Stromal cell of bone marrow (primary cell): ENCODE measurements at places on chromosomes 13 and 19.

GRCh38 chr13:46995874-46996273 lies 99.0 kb upstream of the HTR2A start:
- DNase-seq = no peak

GRCh38 chr19:1213391-1214286 lies 8.1 kb downstream of the STK11 start:
- DNase-seq = peak; percentile 74

- no peak for DNase-seq
Measured at GRCh38 chr19:14189415-14189814, 16.6 kb downstream of the ADGRL1 start.

DNA sequence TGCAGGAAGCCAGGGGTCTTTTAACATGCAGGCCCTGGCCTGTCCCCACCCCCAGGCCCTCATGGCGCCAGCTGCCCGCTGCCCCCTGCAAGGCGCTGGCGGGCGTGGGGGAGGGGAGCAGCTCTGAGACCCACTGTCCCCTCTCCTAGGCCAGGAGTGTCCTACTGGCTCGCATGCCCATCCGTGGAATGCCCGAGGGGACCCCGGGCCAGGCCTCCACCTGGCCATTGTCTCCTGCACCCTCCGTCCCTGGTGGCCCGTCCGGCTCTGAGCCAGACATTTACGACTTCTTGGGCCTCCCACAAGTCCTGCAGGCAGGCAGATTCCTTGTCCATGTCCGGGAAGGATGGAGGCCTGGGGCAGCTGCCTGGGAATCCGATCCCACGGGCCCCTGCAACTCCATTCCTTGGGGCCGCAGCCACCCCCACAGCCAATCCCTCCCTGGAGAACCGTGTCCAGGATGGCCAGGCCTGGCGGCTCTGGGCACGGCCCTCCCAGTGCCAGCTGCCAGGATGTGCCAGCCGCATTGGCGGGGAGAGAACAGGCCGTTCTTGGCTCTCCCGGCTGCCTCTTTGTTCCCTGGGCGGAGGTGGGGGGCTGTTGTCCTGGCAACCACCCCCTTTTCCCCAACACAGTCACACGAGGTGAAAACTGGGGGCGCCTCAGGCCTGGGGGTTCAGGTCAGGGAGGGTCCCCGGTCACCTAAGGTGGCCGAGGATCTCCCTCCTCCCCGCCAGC lies 10.5 kb upstream of the PLIN3 start:
- no peak for DNase-seq

DNA sequence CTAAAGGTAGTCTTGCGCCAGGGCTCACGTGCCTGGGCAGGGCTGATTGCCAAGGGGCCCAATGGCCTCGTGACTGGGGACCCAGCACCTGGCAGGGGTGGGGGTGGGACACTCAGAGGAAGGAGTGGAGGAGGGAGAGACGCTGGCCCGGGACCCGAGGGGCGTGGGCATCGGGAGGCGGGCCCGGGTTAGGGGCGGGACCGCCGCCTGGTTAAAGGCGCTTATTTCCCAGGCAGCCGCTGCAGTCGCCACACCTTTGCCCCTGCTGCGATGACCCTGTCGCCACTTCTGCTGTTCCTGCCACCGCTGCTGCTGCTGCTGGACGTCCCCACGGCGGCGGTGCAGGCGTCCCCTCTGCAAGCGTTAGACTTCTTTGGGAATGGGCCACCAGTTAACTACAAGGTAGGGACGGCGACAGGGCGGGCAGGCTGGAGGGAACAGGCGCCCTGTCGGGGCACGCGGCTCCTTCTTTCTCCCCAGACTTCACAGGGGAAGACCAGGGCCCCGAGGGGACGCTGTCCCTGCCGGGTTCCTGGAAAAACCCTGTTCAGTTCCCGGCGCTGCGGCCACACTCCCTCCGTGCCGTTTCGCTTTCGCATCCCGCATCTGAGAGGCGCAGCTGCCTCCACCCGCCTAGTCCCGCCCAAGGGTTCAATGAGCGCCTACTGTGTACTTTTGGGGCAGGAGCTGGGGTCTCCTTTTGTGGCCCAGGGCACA lies at the start of gene IFI30:
TSS of gene IFI30 (plus strand) at position 242 of the 717 bp plus-strand sequence. CDS start at position 271, 29 bp downstream.
- DNase-seq = no peak

GRCh38 chr13:46288570-46289259 lies 77.0 kb downstream of the LRRC63 start:
- DNase-seq = peak; percentile 36

- no peak for DNase-seq
Measured at GRCh38 chr13:100680131-100680530, 5.5 kb upstream of the TMTC4 start.

DNA sequence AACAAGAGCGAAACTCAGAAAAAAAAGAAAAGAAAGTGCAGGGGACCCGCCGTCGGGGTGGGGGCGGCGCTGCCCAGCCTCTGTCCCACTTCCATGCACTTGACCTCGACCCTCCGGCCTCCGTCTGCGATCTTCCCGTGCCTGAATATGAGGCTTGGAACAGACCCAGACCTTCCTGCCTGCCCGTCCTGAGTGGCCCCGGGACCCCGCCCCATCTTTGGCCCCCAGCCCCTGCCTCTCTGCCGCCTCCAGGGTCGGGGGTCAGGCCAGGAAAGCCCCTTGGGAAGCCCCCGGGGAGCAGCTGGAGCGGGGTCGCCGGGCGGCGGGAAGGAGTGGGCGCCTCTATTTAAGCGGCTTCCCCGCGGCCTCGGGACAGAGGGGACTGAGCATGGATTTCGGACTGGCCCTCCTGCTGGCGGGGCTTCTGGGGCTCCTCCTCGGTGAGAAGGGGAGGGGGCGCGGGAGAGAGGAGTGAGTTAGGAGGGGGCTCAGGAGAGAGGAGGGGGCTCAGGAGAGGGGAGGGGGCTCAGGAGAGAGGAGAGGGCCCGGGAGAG lies at the start of gene MADCAM1:
TSS of gene MADCAM1 (plus strand) at position 375 of the 554 bp plus-strand sequence. CDS start at position 389, 14 bp downstream.
- no peak for DNase-seq

- no peak for DNase-seq
Measured at GRCh38 chr13:21015284-21015683, 46.1 kb downstream of the LATS2 start.

- DNase-seq = no peak
Measured at GRCh38 chr13:113546571-113547237, 37.8 kb upstream of the TFDP1 start.

GRCh38 chr19:5287066-5287465 lies 53.5 kb downstream of the PTPRS start:
- no peak for DNase-seq
